ENCODE measurements at places on chromosomes 11 and 22. TPM values are rescaled to one million over a fixed set of nuclear protein-coding genes. Genes with fewer than 3 reads are reported as not detected.

Gene HBG2
- total RNA-seq = not detected

DNA sequence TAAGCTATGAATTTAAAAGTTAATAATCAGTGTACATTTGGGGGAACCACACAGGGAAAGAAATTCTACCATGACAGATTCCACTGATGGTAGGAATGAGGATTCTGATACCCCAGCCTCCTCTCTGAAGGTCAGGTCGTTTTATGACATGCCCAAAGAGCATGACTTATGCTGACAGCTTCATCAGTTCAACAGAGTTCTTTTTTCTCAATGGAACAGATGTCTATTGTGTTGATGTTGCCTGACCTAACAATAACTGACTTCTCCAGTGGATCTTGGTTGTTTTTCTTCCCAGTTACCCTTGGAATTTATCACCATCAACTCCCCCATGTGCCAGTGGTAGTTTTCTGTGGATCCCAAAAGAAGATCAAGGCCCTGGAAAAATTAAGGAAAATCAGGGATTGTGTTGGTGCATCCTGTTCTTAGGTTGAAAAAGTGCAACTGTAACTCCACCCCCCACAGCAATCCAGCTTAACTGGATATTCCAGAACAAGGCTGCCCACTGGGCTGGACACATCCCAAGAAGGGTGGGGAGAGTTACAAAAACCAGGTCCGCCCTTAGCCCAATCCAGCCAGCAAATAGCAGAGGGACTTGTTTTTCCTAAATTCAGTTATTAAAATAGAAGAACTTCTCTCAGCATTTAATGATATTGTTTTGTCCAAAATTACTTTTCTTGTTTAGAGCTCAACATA lies 31.5 kb upstream of the CAT start:
- DNase-seq = no peak

DNA sequence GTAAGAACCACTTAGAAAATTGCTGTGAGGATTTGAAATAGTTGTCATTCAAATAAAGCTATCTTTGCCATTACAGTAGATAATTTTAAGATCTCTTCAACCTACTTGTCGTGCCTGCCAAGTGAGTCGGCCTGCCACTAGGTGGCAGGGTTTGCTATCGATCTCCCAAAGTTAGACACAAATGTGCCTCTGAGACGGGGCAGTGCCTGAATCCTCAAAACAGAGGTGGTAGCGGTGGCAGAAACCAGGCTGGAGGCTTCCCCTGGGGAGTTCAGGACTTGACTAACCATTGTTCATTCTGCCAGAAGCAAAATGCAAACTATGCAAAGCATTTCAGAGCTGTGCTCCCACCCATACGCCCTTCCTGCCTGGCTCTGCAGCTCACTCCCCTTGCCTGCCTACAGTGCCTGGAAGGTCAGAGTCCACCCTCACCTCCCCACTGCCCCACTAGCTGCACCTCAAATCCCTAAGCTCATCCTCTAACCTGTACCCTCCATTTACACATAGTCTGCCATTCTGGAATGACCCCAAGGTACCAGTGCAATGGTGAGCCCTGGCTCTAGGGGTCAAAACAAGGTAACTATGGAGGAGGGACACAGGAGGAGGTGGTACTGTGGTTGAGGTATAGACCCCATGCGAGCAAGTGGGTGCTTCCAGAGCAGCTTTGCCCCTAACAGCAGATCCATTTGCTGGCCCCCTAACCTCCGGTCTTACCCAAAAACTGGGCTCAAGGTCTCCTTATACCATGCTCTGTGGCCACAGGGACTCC lies 82.1 kb downstream of the C11orf58 start:
- peak; percentile 91 for DNase-seq

DNA sequence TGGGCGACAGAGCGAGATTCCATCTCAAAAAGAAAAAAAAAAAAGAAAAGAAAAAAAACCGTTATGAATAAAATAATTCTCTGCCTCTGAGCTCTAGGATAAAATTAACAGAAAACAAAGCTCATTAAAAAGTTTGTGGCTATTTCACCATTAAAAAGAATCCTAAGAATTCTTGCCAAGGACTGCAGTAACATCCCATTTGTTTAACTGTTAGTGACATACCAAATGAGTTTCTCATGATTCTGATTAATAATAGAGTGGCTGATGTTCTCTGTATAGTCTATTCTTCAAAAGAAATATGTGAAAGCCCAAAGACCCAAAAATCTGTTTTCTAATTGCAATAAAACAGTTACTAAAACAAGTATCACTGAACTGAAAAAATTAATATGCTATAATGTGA lies 19.7 kb downstream of the CLNS1A start:
- DNase-seq = no peak

GRCh38 chr11:103888541-103888951 lies 147.9 kb upstream of the DDI1 start:
- no peak for DNase-seq

Measured in activated CD8-positive, alpha-beta T cell treated with anti-CD3 and anti-CD28 coated beads for 36 hours (primary cell).